Glomerular endothelial cell (primary cell): ENCODE measurements at places on chromosomes 11 and 22.

DNA sequence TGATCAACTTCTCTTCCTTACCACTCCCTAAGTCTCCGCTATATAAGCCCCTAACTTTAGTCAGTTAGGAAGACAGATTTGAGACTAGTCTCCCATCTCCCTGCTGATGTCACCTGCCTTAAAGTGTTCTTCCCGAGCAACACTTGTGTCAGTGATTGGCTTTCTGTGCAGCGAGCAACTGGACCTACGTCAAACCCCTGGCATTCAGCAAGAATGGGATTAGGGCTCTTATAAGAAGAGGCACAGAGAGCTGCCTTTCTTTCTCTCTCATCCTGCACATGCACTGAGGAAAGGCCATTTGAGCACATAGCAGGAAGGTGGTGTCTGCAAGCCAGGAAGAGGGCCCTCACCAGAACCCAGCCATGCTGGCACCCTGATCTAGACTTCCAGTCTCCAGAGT, 116.6 kb upstream of the THY1 start:
- DNase-seq = no peak

DNA sequence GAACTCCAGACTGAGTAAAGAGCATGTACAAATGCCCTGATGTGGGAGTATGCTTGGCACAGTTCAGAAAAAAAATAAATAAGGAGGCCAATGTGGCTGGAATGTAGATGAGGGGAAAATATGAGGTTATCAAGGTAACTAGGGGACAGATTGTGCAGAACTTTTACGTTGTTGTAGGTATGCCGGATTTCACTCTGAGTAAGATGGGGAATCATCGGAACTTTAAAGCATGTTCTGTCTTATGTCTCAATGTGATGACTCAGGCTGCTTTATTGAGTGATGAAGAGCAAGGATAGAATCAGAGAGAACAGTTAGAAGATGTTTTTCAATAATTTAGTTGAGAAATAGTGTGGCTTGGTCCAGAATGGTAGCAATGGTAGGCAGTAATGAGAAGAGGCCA, 130.4 kb downstream of the C11orf87 start:
- no peak for DNase-seq

- no peak for DNase-seq
Observed at GRCh38 chr11:86514453-86514852, 139.8 kb downstream of the CCDC81 start.

GRCh38 chr11:69423181-69423580, 58.3 kb upstream of the LINC01488 start:
- no peak for DNase-seq

GRCh38 chr11:133570376-133570775, 38.1 kb upstream of the OPCML start:
- no peak for DNase-seq

DNA sequence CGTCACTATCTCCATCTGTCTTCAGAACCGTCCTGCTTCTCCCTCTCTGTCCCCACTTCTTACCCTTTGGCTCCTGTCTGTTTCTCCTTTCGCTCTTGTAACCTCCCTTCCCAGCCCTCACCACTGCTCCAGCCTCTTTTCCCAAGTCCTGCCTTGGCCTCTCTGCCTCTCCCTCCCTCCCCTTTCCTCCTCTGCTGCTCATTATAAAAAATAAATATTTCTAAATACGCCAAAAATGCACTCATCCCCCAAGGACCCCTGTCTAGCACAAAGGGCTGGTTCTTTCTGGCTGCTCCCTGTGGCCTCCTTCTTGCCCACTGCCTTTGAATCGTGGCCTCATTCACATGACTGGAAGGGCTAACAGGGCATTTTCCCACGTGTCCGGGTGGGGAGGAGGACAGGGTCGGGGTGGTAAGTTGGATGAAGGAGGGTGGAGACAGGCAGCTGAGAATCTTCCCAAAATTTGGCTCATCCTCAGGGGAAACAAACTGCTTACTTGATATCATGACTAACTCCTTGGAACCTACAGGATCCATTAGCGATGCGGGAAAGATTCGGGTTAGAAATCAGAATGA, 26.4 kb upstream of the OAF start:
- no peak for DNase-seq

- DNase-seq = no peak
Observed at GRCh38 chr11:119347242-119347641, 737 bp upstream of the MFRP start.

DNA sequence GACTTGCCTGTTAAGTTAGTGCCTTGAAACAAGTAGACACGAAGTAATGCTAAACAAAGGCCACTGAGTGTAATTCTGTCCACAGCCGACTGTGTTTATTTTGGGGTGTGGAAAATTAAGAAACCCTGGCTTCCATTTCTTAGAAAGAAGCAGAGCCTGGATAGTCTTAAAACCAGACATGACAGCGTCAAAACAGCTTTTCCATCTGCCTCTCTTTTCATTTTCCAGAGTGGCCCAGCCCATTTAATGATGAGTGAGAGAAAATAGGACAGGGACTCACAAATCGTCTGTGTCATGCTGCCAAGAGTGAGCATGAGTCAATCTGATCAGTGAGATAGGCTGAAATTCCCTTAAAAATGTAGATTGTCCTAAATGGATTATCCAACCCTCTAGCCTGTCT, 485.9 kb downstream of the JRKL start:
- DNase-seq = no peak

- no peak for DNase-seq
Observed at GRCh38 chr22:35020517-35020916, 45.4 kb upstream of the ISX start.

- DNase-seq = no peak
Observed at GRCh38 chr22:24155627-24156140, 25.6 kb upstream of the SUSD2 start.

- no peak for DNase-seq
Observed at GRCh38 chr11:117663414-117663813, 133.6 kb downstream of the DSCAML1 start.

DNA sequence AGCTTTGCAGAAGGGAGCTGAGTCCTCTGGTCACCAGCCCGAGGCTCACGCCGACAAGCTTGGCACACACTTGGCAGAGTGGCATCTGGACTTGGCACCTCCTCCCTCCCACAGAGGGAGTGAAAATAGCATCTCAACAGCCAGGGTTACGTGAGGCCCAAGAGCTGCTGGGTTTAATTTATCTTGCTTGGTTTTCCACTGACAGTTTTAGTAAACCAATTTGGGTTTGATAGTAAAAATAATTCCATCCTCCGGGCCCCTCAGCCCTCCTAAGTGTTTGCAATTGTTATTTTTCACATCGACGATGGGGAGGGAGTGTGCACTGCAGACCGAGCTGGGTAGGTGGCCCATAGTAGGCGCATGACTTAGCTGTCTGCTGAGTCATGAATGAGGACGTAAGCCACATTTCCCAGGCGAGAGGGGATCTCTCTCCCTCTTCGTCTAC, 107.6 kb upstream of the ASPHD2 start:
- DNase-seq = no peak
